ENCODE measurements at places on chromosomes 13 and 19. TPM values are rescaled to one million over a fixed set of nuclear protein-coding genes. Genes with fewer than 3 reads are reported as not detected.

The TTC9B gene
- not detected for total RNA-seq

The KISS1R gene
- total RNA-seq: 1.0 TPM

The ZNF701 gene
- total RNA-seq: 25.7 TPM

The KCNC3 gene
- 5.2 TPM for total RNA-seq

The CEACAM8 gene
- total RNA-seq: not detected

The PTPRS gene
- 2.0 TPM for total RNA-seq
